CD4-positive, alpha-beta T cell treated with Interleukin-15 for 4 hours (primary cell): ENCODE measurements at places on chromosomes 3 and 15.

GRCh38 chr15:89211678-89212170 is 9.7 kb downstream of the RLBP1 start:
- DNase-seq = no peak

- DNase-seq = no peak
These were observed 26.4 kb upstream of the TSPAN3 start for GRCh38 chr15:77097248-77097721.

DNA sequence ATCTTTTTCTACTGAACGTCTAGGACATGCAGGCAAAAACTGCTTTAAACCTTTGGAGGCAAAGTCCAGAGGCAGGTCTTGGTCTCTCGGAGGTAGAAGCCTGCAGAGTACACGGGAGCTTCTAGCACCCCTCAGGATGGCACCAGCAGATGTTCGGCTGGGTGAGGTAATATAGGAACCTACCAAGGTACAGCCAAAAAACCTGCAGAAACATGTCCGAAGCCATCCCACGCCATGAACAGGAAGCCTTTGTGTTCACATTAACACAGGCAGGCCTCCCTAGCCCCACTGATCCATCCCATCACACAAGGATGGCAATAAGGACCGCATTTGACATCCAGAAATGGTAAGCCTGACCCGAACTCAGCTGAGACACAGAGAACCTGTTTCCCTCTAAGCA is 157.9 kb upstream of the HES1 start:
- no peak for DNase-seq

- DNase-seq = no peak
These were observed 143.8 kb upstream of the WNT5A start for GRCh38 chr3:55630921-55631299.

DNA sequence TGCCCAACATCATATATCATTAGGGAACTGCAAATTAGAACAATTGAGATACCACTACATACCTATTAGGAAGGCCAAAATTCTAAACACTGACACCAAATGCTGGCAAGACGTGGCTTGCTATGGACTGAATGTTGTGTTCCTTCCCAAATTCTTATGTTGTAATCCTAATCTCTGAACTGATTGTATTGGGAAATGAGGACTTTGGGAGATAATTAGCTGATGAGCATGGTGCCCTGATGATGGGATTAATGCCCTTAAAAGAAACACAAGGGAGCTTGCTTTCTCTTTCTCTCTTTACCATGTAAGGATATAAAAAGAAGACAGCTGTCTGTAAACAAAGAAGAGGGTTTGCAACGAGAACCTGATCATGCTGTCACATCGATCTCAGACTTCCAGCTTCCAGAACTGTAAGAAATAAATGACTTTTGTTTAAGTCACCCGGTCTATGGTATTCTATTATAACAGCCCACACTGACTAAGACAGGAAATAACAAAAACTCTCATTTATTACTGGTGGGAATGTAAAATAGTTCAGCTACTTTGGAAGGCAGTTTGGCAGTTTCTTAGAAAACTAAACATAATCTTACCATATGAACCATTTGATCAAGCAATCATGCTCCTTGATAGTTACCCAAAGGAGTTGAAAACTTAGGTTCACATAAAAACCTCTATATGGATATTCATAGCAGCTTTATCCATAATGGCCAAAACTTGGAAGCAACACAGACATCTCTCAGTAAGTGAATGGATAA is 458.3 kb upstream of the CBLB start:
- no peak for DNase-seq

GRCh38 chr15:55282284-55282833 is 7.3 kb downstream of the RAB27A start:
- peak; percentile 56 for DNase-seq

DNA sequence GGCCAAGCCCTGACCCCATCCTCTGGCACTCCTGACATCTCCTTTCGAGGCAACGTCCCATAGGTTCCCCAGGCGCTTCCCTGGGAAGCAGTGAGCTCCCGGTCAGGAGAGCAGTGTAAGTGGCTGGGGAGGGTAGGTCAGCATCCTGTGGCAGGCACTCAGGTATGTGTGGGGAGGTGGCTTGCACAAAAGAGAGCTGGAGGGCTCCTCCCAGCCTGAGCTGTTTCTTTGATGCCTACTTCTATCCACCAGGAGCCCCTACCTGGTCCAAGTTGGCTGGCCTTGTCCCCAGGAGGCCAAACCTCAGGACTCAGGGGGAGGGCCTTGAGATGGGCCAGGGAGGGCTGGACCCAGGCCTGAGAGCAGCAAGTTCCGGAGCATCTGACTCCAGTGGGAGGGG is 31.7 kb upstream of the LINGO1 start:
- no peak for DNase-seq

GRCh38 chr3:117725314-117725713 is 1015.7 kb downstream of the TUSC7 start:
- DNase-seq = no peak

DNA sequence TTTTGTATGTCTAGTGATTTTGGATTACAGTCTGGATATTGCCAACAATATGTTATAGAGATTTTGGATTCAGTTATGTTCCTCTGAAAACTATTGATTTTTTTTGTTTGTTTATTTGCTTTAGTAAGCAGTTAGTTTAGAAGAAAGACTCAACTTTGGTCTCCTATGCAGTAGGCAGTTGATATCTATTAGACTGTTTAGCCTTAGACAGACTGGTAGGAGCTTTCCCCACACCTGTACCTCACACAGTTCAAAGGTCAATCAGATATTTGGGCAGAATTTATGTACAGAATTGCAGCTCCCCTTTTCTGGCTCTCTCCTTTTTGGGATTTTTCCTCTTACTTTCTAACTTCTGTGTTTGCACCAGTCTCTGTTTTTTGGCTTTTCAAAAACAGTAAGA is 42.3 kb downstream of the IL20RB start:
- no peak for DNase-seq

GRCh38 chr15:80682201-80682600 is 12.9 kb upstream of the ABHD17C start:
- DNase-seq = no peak

- no peak for DNase-seq
These were observed 16.9 kb upstream of the MEX3B start for GRCh38 chr15:82062479-82063454.

GRCh38 chr3:12750223-12750622 is 8.8 kb downstream of the TMEM40 start:
- no peak for DNase-seq

DNA sequence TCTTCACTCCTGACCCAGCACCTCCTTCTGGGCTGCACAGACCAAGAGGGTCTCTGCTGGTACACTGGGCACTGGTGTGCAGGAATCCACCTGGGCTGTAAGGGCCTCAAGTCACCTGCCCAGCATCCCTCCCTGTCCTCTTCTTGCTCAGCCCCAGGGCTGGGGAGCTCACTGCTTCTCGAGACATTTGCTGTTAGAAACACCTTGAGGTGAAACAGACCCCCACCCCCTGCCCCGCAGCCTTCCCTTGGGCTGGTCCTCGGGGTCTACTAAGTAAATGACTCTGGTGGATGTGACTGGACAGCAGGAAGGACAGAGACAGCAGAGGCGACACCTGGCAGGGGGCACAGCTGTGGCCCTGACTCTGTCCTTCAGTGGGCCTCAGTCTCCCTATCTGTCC is 29.1 kb downstream of the LOXL1 start:
- DNase-seq = no peak

- DNase-seq = no peak
These were observed 73.7 kb downstream of the ABHD5 start for GRCh38 chr3:43764471-43764870.

DNA sequence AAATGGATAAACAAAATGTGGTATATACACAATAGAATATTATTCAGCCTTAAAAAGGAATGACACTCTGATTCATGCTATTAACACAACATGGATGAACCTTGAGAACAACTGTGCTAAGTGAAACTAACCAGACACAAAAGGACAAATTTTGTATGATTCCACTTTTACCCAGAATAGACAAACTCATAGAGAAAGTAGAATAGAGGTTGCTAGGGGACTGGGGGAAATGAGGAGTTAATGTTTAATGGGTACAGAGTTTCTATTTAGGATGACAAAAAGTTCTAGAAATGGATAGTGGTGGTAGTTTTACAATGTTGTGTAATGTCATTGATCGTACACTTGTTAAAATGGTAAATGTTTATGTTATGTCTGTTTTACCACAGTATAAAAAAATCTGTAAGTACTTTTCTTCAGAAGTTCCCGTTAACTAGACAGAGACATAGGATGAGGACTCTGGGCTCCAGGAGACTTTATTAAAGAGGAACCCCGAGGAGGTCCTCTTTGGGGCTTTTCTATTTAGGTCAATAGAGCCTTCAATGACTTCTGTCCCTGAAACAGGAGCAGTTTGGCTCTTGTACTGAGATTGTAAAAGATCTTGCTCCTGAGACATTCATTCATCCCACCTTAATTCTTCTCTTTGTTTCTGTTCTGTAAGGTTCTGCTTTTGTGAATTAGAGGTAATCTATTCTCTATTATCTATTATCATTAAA is 24.5 kb downstream of the ABHD6 start:
- no peak for DNase-seq

- DNase-seq = no peak
These were observed 411.5 kb upstream of the MCTP2 start for GRCh38 chr15:93819826-93820225.

DNA sequence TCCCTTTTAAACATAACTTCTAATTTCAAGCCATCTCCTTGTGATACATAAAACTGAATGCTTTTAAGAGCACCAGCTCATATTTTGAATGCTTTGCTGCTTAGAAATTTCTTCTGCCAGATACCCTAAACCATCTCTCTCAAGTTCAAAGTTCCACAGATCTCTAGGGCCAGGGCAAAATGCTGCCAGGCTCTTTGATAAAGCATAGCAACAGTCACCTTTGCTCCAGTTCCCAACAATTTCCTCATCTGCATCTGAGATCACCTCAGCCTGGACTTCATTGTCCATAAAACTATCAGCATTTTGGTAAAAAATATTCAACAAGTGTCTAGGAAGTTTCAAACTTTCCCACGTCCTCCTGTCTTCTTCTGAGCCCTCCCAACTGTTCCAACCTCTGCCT is 17.5 kb downstream of the OSTN start:
- DNase-seq = no peak

- DNase-seq = no peak
These were observed 77.5 kb downstream of the KLHL25 start for GRCh38 chr15:85717212-85717611.

GRCh38 chr3:146679191-146679590 is 74.0 kb upstream of the PLSCR5 start:
- no peak for DNase-seq

DNA sequence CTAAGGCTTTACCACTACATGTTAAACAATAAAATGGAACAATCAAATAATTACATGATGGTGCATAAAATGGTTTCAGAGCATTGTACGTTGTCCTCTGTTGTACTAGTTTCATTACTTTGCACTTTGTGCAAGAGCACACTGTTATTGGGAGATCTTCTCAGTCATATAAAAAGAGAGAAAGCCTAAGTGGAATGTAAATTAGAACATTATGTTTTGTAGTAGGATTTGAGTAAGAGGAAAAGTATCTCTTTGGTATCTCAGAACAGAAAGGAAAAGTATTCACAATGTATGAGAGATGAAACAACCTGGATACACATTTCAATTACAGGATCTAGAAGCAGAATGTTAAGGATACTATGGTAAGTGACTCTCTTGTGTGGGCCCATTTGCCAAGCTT is 26.9 kb upstream of the PLSCR2 start:
- DNase-seq = no peak

DNA sequence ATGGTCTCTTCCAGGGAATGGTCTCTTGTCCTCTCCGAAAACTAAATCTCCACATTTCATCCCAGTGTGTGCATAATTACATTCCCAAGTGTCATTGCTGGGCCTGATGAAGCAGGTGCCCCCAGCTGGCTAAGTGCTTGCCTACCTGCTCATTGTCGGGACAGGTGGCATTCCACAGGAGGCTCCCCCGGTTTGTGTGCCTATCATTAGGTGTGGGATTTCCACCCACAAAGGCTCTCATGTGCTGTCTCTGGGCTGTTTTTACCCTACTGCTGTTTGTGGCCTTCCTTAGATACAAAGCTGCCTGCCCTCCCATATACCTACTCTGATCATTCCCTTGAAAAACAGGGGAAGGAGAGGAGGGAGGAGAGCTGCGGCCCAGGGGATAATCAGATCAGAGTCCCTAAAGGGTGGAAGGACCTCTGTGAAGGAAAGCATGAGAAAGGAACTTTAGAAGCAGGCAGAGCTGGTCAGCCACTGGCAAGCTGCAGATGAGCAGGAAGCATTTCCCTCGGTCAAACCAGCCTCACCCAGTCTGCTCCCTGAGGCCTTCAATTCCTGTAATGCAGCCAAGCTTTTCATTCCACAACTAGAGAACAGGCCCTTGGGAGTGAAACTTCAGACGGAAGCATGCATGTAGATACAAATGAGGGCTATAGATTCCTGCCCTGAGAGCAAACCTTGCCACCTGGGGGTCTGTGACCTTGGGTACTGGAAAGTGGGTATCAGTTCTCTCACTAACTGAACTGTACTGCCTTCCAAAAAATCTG is 60.7 kb upstream of the HEG1 start:
- no peak for DNase-seq

GRCh38 chr3:32278714-32279113 is 40.2 kb downstream of the CMTM8 start:
- DNase-seq = no peak

GRCh38 chr3:59408047-59408624 is 358.3 kb upstream of the CFAP20DC start:
- DNase-seq = no peak

- DNase-seq = no peak
These were observed 367.4 kb upstream of the WNT5A start for GRCh38 chr3:55854494-55854893.

DNA sequence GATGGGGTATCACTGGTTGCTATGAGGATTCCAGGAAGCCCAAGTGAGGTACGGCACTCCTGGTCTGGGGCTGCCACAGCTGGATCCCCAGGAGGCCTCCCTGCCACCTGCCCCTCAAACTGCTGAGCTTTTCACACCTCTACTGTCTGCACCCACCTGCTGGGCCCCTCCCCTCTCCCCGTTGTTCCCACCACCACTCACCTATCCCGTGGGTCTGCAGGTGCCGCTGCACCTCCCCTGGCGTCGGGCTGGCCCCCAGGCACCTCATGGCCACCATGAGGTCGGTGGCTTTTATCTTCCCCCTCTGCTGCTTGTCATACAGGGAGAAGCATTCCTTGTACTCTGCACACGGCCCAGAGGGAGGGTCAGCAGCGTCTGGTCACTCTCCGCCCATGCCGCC is 5.8 kb downstream of the CALML4 start:
- DNase-seq = no peak

GRCh38 chr3:130907966-130908365 is 14.1 kb downstream of the ATP2C1 start:
- peak; percentile 34 for DNase-seq

DNA sequence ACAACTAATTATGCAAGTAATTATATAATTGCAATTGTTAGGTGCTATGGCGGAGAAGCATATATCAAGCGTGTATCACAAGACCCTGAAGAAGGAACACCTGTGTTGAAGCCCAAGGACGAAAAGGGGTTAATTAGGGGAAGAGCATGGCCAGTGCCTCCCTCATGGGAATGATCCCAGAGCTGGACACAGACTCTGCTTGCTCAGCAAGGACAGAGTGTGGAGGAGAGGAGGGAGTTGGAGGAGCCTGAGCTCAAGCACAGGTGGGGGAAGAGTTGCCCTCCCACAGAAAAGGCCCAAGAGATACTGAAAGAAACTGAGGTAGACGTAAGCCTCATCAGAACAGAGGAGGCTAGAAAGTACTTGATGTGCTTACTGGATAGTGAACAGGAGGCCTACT is 423.7 kb downstream of the EPHB1 start:
- no peak for DNase-seq

GRCh38 chr15:71337197-71337845 is 222.1 kb downstream of the THSD4 start:
- DNase-seq = no peak

GRCh38 chr3:147391781-147392624 is 14.3 kb downstream of the ZIC4 start:
- no peak for DNase-seq

- no peak for DNase-seq
These were observed 274.6 kb upstream of the ROPN1 start for GRCh38 chr3:124266487-124266886.
